Smooth muscle cell of the umbilical artery (primary cell): ENCODE measurements at places on chromosomes 7 and 10. TPM values are rescaled to one million over a fixed set of nuclear protein-coding genes. Genes with fewer than 3 reads are reported as not detected.

Gene MAP3K8
- 5.7 and 19.0 TPM in 2 replicates for total RNA-seq

Gene GRID1
- total RNA-seq, result 0.09 and 0.30 TPM in 2 replicates

Gene OR13A1
- not detected in 2 replicates for total RNA-seq

Gene NPC1L1
- total RNA-seq, result under 0.01 TPM in 1 of 2 replicates, not detected in the other

Gene NME8
- total RNA-seq, result not detected in 2 replicates

Gene DDX50
- total RNA-seq, result 81.1 and 86.1 TPM in 2 replicates

Gene TUBAL3
- total RNA-seq, result not detected in 2 replicates

Gene CALHM3
- total RNA-seq, result not detected in 2 replicates

Gene RADIL
- total RNA-seq, result 0.30 and 1.2 TPM in 2 replicates
